Ovary (tissue), 10 donors: ENCODE measurements at places on chromosomes 16 and 17.
A peak's percentile ranks its signal among the peaks of the same experiment; 100 is the strongest.

DNA sequence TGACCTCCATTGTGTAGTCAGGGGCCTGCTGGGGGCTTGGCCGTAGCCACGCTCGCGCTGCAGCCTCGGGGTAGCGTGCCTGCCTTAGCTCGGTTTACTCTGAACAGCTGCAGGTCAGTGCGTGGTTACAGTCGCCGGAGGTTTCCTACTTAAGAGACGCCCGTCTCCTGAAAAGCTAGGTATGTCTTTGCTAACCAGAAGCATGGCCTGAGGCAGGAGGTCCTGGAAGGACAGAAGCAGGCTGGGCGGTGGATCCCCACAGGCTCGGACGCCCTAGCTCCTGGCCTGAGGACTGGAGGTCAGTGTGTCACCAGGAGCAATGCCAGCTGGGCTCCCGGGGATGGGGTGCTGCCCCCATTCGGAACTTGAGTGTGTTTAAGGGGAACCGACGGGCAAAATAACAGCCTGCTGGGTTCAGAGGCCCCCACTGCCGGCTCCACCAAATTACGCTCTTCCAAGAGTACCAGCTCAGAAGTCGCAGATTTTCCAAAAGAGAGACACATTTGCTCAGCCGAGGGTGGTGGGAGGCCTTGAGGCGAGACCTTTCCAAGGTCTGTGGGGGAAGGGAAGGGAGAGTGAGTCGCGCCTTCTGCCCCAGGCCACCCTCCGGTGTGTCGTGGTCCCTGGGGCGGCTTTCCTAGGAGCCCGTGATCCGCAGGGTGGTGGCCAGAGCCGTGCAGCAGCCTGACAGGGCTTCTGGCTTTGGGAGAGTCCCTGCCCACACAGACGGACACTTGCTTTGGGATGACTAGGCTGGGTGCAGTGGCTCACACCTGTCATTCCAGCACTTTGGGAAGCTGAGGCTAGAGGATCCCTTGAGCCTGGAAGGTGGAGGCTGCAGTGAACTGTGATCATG is 3.9 kb upstream of the GNG13 start:
- no peak for DNase-seq

GRCh38 chr17:48576479-48577309 is 1.5 kb downstream of the HOXB4 start:
- no peak for DNase-seq

- DNase-seq, result peak; percentile 64
Observed at GRCh38 chr17:17837966-17838962, 1.5 kb upstream of the SREBF1 start.

GRCh38 chr17:10034719-10035475 is 129.8 kb upstream of the RCVRN start:
- DNase-seq, result no peak

DNA sequence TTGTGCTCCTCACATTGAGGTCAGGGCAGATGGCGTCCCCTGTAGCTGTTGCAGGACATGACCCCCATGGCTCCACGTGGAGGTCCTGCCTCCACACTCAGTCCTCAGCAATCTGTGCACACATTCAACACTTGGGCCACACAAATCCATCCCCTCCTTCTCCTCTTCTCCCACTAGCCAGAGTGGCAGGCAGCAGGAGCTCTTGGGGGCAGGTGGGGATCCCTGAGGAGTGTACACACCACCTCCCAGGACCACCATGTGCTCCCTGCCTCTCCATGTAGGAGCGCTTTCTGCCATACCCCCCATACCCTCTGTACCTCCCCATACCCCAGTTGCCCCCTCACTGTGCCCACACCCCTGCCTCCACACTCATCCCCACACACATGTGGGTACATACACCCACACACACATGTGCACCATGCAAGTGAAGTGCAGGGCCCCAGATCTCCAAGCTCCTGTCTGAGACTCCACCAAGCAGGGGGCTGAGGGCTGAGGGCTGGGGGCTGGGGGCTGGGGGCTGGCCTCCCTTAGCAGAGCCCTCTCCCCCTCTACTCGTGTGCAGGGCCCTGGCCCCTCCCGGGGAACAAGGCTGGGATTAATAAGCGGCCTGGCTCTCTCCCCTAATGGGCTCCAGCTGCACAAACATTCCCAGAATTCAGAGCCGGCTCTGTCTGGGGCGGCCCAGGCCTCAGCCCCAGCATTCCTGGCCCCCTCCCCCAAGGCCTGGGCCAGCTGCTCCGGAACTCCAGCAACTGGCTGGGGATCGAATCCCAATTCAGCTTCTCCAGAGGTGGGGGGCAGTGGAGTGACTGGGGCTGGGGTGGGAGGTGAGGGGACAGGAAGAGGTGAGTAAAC is 48.2 kb upstream of the MEIOC start:
- no peak for DNase-seq

- peak; percentile 84 for DNase-seq
Observed at GRCh38 chr17:44219108-44219615, 313 bp downstream of the UBTF start.

DNA sequence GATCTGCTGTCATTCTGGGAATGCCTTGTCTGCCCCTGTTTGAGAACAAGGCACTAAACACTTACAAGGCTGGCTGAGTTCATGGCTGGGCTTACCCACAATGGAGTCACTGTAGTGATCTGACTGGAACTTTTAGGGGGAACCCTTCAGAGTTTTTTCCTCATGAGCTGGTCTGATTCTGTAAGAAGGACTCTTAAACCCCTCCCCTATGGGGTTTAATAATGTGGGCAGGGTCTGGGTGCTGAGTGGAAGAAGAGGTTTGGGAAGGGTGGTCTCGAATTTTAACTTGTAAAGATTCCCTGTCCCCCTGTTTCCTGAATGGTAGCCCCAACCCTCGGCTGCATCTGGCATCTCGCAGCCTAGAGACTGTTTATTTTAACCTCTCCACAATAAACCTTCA is 30.6 kb downstream of the OSBPL7 start:
- no peak for DNase-seq

DNA sequence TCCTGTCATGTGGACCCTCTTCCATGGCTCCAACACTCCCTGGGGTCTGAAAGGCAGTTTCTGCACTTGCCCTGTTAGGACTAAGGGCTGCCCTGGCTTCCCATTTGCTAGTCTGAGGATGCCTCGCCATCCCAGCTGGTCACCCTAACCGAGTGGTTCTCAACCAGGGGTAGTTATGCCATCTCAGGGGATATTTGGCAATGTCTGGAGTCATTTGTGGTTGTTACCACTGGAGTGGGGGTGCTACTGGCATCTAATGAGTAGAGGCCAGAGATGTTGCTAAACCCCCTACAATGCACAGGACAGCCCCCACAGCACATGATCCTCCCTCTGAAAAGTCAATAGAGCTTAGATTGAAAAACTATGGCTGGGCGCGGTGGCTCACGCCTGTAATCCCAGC is 26.9 kb upstream of the CDH1 start:
- no peak for DNase-seq

GRCh38 chr16:68651136-68651535 is 6.0 kb downstream of the CDH3 start:
- DNase-seq, result no peak

- no peak for DNase-seq
Observed at GRCh38 chr17:64229815-64230728, 33.0 kb downstream of the TEX2 start.

GRCh38 chr16:71626018-71626857 is at the start of gene MARVELD3:
MARVELD3 (plus strand) TSS chr16:71626184; CDS start chr16:71626230, 46 bp downstream.
- peak; percentile 59 for DNase-seq

GRCh38 chr17:19753051-19753509 is 5.0 kb upstream of the ALDH3A1 start:
- DNase-seq, result no peak

GRCh38 chr16:717450-718245 is 2.7 kb downstream of the METRN start:
- no peak for DNase-seq

GRCh38 chr16:81716478-81717225 is 62.4 kb upstream of the PLCG2 start:
- DNase-seq, result no peak

DNA sequence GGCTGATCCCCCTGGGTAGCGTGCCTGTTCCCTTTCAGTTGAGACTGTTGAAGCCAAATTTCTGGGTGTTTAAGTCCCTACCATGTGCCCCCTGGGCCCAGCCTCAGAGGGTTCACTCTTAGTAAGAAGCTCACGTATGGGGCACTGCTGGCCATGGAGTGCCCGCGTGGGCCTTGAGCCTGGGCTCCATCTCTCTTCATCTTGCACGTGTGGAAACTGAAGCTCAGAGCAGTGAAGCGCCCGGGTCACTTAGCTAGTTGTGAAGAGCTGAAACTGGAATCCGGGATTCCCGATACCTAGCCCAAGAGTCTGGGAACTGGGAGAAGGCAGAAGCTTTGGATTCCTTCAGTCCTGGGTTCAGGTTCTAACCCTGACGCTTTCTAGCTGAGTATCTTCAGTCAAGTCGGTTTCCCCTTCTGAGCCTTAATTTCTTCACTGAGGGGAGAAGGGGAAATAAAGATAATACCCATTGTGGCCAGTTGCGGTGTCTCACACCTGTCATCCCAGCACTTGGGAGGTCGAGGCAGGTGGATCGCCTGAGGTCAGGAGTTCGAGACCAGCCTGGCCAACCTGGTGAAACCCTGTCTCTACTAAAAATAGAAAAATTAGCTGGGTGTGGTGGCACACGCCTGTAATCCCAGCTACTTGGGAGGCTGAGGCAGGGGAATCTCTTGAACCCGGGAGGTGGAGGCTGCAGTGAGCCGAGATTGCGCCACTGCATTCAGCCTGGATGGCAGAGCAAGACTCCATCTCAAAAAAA is 103.9 kb downstream of the OR1D5 start:
- no peak for DNase-seq
